ENCODE measurements at places on chromosomes 12 and 14. TPM values are rescaled to one million over a fixed set of nuclear protein-coding genes. Genes with fewer than 3 reads are reported as not detected.

The GALNT16 gene
- total RNA-seq = not detected

The CLEC4D gene
- not detected for total RNA-seq

The SMAGP gene
- 1.7 TPM for total RNA-seq

The SMCO2 gene
- 0.22 TPM for total RNA-seq

The ARHGAP9 gene
- total RNA-seq = 259 TPM

The DBX2 gene
- total RNA-seq = not detected

The MIPOL1 gene
- total RNA-seq = not detected

The P3H3 gene
- not detected for total RNA-seq

The LIN7A gene
- not detected for total RNA-seq

The KRT74 gene
- total RNA-seq = 0.15 TPM

The TM9SF1 gene
- 33.2 TPM for total RNA-seq

DNA sequence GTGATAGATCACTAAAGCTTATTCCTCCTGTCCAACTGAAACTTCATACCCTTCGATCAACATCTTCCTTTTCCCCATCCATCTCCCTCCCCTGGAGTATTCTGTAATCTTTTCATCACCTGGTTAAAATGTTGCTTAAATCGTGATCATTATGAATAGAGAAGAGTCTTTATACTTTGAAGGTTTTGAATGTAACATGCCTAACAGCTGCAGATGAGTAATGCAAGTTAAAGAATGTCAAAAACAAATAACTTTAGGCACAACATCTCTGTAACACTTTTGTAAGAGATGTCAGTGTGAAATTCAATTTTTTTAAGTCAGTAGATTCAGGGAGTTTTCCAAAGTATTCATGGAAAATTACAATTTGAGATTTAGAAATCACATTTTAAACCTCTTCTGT lies 25.0 kb downstream of the RXYLT1 start:
- peaks cover 2% of the 10 kb centered on the region for H3K36me3 ChIP-seq
- no peak for DNase-seq
- H3K4me3 ChIP-seq = no peak overlapping the region
- no peaks in the 10 kb centered on the region for H3K4me1 ChIP-seq
- no peaks in the 10 kb centered on the region for H3K27me3 ChIP-seq

GRCh38 chr12:115102450-115102849 lies 418.5 kb upstream of the TBX3 start:
- H3K4me3 ChIP-seq = no peak overlapping the region
- H3K27ac ChIP-seq = no peak overlapping the region
- H3K4me1 ChIP-seq = no peaks in the 10 kb centered on the region
- DNase-seq = no peak
- H3K36me3 ChIP-seq = no peaks in the 10 kb centered on the region
- no peaks in the 10 kb centered on the region for H3K27me3 ChIP-seq

- H3K4me3 ChIP-seq = no peak overlapping the region
- no peak for DNase-seq
- H3K4me1 ChIP-seq = no peaks in the 10 kb centered on the region
- no peak overlapping the region for H3K27ac ChIP-seq
- no peaks in the 10 kb centered on the region for H3K27me3 ChIP-seq
These were observed 105.5 kb downstream of the PTPN11 start for GRCh38 chr12:112524269-112524668.

GRCh38 chr12:116043659-116044535 lies 233.6 kb downstream of the MED13L start:
- H3K36me3 ChIP-seq = peaks cover 11% of the 10 kb centered on the region
- H3K27me3 ChIP-seq = no peaks in the 10 kb centered on the region
- peaks cover 3% of the 10 kb centered on the region for H3K4me1 ChIP-seq
- DNase-seq = no peak

GRCh38 chr14:76584271-76584702 lies 177.0 kb upstream of the VASH1 start:
- no peak overlapping the region for H3K27ac ChIP-seq
- DNase-seq = no peak
- no peaks in the 10 kb centered on the region for H3K4me1 ChIP-seq
- no peak overlapping the region for H3K4me3 ChIP-seq

DNA sequence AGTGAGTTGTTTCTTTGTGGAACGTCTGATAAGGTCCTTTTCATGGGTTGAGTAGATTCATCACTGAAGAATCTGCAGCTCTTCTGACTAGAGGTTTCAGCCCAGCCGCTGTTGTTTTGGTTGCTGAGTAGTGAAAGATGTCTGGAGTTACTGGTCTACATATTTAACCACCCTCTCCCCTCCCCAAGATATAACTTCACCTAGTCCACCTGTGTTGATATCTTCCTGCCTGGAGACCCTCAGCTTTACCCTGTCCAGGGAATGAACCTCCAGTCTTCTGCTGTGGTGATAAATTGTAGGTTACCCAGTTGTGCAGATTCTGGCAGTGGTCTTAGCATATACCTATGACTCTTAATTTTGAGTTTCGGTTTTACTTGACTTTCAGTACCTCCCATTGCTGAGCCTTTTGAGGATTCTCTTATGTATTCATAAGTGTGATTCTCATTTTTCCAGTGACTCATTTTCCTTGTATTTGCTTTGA lies 62.9 kb downstream of the CCDC91 start:
- peak overlapping the region; percentile 91 for H3K27ac ChIP-seq
- H3K4me3 ChIP-seq = peak overlapping the region; percentile 64
- H3K27me3 ChIP-seq = no peaks in the 10 kb centered on the region

DNA sequence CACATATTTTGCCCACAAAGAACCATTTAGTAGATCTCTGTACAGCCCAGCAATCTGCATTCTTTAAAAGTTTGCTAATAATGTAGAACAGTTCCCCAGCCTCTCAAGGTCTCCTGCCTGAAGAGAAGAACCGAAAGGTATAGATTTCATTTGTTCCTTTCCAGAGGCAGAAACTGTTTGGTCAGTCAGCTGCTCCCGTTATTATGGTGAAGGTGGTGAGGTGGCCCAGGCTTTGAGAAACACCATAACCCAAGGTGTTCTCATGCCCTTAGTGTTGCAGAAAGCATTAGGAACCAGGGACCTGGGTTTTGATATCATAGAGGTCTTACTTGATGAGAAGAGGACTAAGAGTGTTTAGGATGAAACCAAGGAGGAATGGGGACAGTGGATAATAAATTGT lies 65.3 kb downstream of the SUSD6 start:
- no peak overlapping the region for H3K4me3 ChIP-seq
- peaks cover 22% of the 10 kb centered on the region for H3K36me3 ChIP-seq
- no peak for DNase-seq
- no peaks in the 10 kb centered on the region for H3K27me3 ChIP-seq
- peak overlapping the region; percentile 89 for H3K27ac ChIP-seq

GRCh38 chr12:121719926-121720414 lies 7.4 kb downstream of the TMEM120B start:
- peaks cover 7% of the 10 kb centered on the region for H3K4me1 ChIP-seq
- no peaks in the 10 kb centered on the region for H3K36me3 ChIP-seq
- H3K4me3 ChIP-seq = no peak overlapping the region
- H3K27me3 ChIP-seq = no peaks in the 10 kb centered on the region

DNA sequence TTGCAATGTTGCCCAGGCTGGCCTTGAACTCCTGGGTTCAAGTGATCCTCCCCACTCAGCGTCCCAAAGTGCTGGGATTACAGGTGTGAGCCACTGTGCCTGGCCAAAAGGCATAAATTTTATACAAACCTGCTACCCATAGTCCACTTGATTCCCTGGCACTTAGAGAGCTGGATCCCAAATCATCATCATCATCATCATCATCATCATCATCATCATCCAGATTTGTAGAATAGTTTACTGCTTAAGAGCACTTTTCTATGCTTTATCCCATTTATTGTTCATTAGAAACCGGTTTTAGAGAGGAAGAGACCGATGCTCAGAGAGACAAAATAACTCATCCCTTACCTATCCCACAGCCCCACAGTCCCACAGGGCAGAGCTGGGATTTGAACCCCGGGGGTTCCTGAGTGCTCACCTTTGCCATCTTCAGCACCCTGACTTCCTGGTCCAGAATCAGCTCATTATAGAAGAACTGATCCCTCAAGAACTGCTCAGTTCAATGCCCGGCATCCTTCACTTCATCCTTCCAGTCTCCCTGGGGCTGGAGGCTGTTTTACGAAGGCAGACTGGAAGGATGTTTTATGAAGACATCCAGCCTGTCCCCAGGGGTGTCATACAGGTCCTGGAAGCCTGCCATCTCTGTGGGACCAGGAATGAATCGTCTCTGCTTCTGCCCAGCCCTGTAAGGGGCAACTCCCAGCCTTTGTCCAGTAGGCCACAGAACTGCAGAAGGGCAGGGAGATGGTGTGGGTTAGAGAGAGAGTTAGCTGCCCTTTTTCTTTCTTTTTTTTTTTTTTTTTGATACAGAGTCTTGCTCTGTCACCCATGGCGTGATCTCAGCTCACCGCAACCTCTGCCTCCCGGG lies 20.2 kb upstream of the OASL start:
- peak overlapping the region; percentile 99 for H3K27ac ChIP-seq
- H3K4me3 ChIP-seq = peak overlapping the region; percentile 78
- no peak for DNase-seq
- H3K4me1 ChIP-seq = peaks cover 37% of the 10 kb centered on the region
- H3K36me3 ChIP-seq = no peaks in the 10 kb centered on the region

DNA sequence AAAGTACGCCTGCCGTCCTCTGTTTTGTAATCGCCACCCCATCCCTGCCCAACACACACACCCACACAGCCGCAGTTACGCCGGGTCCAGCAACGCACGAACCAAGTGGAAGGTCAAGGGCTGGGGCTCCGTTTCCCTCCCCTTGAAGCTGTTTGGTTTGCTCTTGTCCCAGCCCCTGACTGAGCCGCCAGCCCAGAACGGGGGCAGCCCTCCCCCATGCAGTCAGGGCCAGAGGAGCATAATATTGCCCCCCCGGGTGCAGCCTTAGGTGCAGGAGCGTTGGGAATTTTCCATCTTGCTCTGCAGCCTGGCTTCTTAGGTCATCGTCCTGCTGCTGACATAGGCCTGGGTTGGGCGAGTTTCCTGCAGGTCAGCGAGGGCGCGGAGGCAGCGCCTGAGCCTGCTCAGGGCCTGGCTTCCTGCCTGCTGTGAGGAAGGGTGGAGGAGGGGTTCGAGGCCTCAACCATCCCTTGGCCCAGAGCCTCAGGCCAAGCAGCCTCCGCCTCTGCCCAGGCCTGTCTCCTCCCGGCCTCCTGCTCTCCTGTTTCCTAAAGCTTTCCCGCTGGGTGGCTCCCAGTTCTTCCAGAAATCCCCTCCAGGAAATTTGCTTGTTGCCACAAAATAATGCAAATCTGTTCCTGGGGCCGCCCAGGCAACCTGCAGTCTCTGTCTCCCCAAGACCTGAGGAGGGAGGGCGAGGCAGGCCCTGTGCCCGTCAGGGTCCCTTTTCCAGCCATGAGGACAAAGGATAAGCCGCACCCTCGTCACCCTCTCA lies 44.5 kb downstream of the PSMA6 start:
- no peak overlapping the region for H3K4me3 ChIP-seq
- H3K36me3 ChIP-seq = no peaks in the 10 kb centered on the region
- H3K27ac ChIP-seq = no peak overlapping the region
- no peaks in the 10 kb centered on the region for H3K27me3 ChIP-seq

GRCh38 chr12:89418228-89418910 lies 66.1 kb upstream of the DUSP6 start:
- peaks cover 12% of the 10 kb centered on the region for H3K4me1 ChIP-seq
- H3K27ac ChIP-seq = no peak overlapping the region
- H3K4me3 ChIP-seq = no peak overlapping the region
- no peaks in the 10 kb centered on the region for H3K27me3 ChIP-seq
- H3K36me3 ChIP-seq = peaks cover 19% of the 10 kb centered on the region

DNA sequence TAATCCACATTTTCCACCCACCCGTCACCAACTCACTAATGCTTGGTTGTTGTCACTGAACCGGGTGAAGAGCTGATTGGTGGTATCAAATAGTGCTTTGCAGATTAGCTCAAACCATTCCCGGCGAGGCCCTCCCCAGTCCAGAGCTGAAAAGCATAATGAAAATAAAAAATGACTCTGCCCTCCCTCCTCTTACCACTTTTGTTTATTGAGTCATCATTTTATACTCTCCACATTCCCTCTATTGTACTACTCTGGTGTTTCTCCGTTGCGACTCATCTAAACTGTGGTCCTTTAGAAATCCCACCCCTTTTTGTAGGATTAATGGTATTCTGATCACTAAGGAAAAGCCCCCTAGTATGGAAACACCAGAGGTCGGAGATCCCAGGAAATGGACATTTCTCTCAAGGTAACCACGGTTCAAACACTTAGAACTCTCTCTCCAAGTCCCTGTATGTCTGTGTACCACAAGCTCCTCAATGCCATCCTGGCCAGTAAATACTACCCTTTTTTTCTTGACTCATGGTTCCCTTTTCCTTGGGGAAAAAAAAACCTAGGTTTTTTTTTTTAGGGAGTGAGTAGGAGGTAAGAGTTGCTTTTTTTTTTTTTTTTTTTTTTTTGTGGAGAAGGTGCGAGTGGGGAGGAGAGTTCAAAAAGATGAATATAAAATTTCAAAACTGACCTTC lies 42.0 kb downstream of the AREL1 start:
- no peak overlapping the region for H3K27ac ChIP-seq
- H3K27me3 ChIP-seq = no peaks in the 10 kb centered on the region
- no peak for DNase-seq
- H3K36me3 ChIP-seq = peaks cover 67% of the 10 kb centered on the region
- peaks cover 5% of the 10 kb centered on the region for H3K4me1 ChIP-seq
- H3K4me3 ChIP-seq = no peak overlapping the region

GRCh38 chr12:119592232-119592631 lies 1.3 kb upstream of the TMEM233 start:
- H3K4me1 ChIP-seq = peaks cover 13% of the 10 kb centered on the region
- no peak overlapping the region for H3K27ac ChIP-seq
- no peak for DNase-seq
- H3K36me3 ChIP-seq = no peaks in the 10 kb centered on the region

GRCh38 chr12:52632656-52633055 lies 14.3 kb upstream of the KRT73 start:
- DNase-seq = no peak
- no peak overlapping the region for H3K4me3 ChIP-seq
- no peaks in the 10 kb centered on the region for H3K27me3 ChIP-seq
- peaks cover 72% of the 10 kb centered on the region for H3K4me1 ChIP-seq
- peak overlapping the region; percentile 83 for H3K27ac ChIP-seq

DNA sequence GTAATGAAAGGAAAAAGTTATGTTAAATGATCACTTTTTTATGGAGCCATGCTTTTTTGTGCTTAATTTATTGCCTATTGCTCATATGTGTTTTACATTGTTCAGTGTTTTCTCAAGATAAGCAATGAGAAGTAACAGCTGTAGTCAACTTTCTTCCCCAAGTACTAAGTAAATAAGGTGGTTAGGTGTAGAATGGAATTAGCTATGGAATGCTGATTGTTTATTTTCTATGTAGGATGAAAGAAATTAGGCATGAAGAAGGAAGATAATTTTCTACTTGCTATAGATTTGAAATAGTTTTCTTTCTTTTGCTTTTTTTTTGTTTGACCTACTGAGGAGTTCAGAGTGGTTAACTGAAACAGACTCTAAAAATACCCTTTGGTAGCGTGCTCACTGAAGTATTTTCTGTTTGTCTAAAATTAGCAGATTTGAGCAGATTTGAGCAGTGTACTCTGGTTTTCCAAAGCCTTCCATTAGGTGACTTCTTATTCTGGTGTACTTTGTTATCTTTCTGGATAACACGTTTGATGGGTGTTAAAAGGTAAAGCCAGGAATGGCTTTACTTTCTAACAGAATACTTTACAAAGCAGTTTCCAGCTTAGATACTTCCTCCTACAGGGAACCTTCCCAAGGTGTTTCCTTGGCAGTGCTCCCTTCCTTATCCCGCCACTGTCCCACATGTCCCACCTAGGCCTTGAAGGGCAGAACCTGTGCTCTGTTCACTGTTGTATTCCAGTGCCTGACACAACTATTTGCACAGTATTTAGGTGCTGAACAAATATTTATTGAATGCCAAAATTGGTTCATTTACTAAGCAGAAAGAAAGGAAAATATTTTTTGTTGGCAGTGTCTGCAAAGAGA lies 56.0 kb downstream of the RASSF3 start:
- peak overlapping the region; percentile 43 for H3K4me3 ChIP-seq
- peaks cover 83% of the 10 kb centered on the region for H3K4me1 ChIP-seq
- peak overlapping the region; percentile 99 for H3K27ac ChIP-seq
- no peaks in the 10 kb centered on the region for H3K27me3 ChIP-seq
- DNase-seq = no peak
